ENCODE measurements at places on chromosomes 1 and 21. TPM values are rescaled to one million over a fixed set of nuclear protein-coding genes. Genes with fewer than 3 reads are reported as not detected.

Gene CELF3
- total RNA-seq, result not detected

Gene AQP10
- total RNA-seq, result 0.08 TPM

Gene IL12RB2
- total RNA-seq, result 1.1 TPM

Gene OR2T33
- not detected for total RNA-seq

Gene ILF2
- 287 TPM for total RNA-seq

Gene ECM1
- total RNA-seq, result 27.9 TPM

Gene PROK1
- not detected for total RNA-seq

Gene ZBTB8OS
- 37.7 TPM for total RNA-seq

Gene DAP3
- total RNA-seq, result 167 TPM

Gene ABCA4
- total RNA-seq, result 3.2 TPM

Gene TNFRSF8
- total RNA-seq, result not detected

Gene CNTN2
- total RNA-seq, result not detected

Gene LRRC8D
- 44.0 TPM for total RNA-seq

Gene MTMR11
- 10.2 TPM for total RNA-seq

Gene C1QB
- not detected for total RNA-seq

Gene C1orf87
- total RNA-seq, result 0.94 TPM

Gene SMIM1
- not detected for total RNA-seq

Gene PGLYRP3
- total RNA-seq, result 0.34 TPM

Gene CADM3
- total RNA-seq, result not detected

Gene AMPD1
- not detected for total RNA-seq

Gene VAV3
- total RNA-seq, result 0.31 TPM

Gene CNIH3
- total RNA-seq, result 0.38 TPM

Gene TMEM53
- 10.2 TPM for total RNA-seq

Gene CD52
- 0.55 TPM for total RNA-seq

Gene MEGF6
- total RNA-seq, result 1.2 TPM

Gene RNU1-1
- total RNA-seq, result under 0.01 TPM

Gene LIN28A
- total RNA-seq, result not detected

Gene SDC3
- 5.4 TPM for total RNA-seq

Gene ADGRL2
- total RNA-seq, result 10.6 TPM

Gene F13B
- not detected for total RNA-seq

Gene CLCNKA
- total RNA-seq, result not detected

Gene GIPC2
- total RNA-seq, result 1.9 TPM

Gene IBA57
- total RNA-seq, result 6.1 TPM

Gene HNRNPCL1
- total RNA-seq, result not detected

Gene GPR157
- 5.5 TPM for total RNA-seq

Gene CYP4X1
- not detected for total RNA-seq

Gene BMP8B
- 0.08 TPM for total RNA-seq

Gene CITED4
- total RNA-seq, result 151 TPM

Gene USP21
- total RNA-seq, result 8.5 TPM

Gene CRNN
- not detected for total RNA-seq

Gene C21orf91
- 7.9 TPM for total RNA-seq

Gene ACTA1
- not detected for total RNA-seq

Gene HFM1
- not detected for total RNA-seq

Gene BACE2
- total RNA-seq, result 48.8 TPM

Gene TXNIP
- 22.7 TPM for total RNA-seq

Gene CNN3
- total RNA-seq, result 82.4 TPM

Gene HHAT
- 1.4 TPM for total RNA-seq

Gene ATP1B1
- 54.4 TPM for total RNA-seq

Gene CAPN8
- total RNA-seq, result not detected

Gene LEPR
- 5.9 TPM for total RNA-seq

Gene WLS
- 35.0 TPM for total RNA-seq

Gene INAVA
- total RNA-seq, result 63.9 TPM

Gene RPS27
- total RNA-seq, result 2,616 TPM

Gene AIM2
- not detected for total RNA-seq

Gene LCE6A
- total RNA-seq, result not detected
